Inflammatory macrophage (primary cell): ENCODE measurements at places on chromosomes 13 and 19.

- no peak for DNase-seq
These were observed 56.6 kb downstream of the FRY start for GRCh38 chr13:32087955-32088747.

- no peak for DNase-seq
These were observed 33.6 kb downstream of the MTMR6 start for GRCh38 chr13:25253702-25254101.

DNA sequence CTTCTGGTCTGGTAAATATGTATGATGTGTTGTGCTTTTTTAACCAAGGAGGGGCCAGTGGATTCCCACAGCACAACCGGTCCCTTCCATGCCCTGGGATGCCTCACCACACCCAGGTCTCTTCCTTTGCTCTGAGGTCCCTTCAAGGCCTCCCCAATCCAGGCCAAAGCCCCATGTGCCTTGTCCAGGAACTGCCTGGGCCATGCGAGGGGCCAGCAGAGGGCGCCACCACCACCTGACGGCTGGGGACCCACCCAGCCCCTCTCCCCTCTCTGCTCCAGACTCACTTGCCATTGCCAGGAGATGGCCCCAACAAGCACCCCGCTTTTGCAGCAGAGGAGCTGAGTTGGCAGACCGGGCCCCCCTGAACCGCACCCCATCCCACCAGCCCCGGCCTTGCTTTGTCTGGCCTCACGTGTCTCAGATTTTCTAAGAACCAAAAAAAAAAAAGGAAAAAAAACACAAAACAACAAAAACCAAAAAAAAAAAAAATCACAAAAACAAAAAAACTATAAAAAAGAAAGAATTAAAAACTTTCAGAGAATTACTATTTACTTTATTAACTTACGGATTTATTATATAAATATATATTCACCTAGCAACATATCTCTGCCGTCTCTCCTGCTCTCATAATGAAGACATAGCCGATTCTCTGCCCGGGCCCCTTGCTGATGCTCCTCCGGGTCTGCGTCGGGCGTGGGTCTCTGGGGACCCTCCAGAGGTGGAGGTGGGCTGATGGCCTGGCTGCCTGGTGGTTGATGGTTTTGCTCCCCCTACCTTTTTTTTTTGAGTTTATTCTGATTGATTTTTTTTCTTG is 14.4 kb downstream of the CAPN12 start:
- peak; percentile 58 for DNase-seq

GRCh38 chr13:32791545-32792172 is 205.4 kb downstream of the PDS5B start:
- DNase-seq: no peak

GRCh38 chr13:67230404-67231288 is 510 bp upstream of the PCDH9 start:
- DNase-seq: peak; percentile 91

GRCh38 chr19:13172346-13173138 is 22.3 kb downstream of the IER2 start:
- DNase-seq: peak; percentile 52

GRCh38 chr19:54138489-54139256 is 1.1 kb downstream of the CNOT3 start:
- no peak for DNase-seq

DNA sequence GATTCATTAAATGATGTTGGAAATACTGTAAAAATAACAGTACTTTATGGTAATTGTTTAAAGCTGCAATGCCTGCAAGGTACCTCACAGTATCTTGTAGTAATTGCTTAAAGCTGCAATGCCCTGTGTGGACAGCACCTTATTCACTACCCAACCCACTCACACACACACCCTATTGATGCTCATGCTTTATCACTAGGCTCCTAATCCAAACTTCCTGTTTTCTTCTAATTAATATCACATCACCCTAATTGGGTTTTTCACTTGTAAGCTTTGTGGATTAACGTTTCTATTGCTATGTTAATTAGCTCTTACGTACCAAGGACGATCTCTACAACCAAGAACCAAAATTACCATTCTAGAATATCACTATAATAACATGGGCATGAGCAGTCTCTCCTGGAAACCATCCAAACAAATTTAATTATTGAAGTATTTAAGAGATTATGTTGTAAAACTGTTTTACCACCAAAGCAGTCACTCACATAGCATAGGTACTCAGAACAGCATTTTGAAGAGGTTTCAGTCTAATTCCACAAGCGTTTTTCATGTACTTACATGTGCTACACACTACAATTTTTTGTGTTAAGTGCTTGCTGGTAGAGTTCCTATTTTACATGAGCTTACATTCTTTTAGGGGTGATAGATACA is 303.8 kb downstream of the PCDH9 start:
- no peak for DNase-seq
